ENCODE measurements at places on chromosomes 16 and 17.

GRCh38 chr16:71402007-71402406 lies 39.8 kb downstream of the TLE7 start:
- DNase-seq, result no peak

- no peak for DNase-seq
These were observed 10.5 kb upstream of the NUDT7 start for GRCh38 chr16:77711775-77712174.

DNA sequence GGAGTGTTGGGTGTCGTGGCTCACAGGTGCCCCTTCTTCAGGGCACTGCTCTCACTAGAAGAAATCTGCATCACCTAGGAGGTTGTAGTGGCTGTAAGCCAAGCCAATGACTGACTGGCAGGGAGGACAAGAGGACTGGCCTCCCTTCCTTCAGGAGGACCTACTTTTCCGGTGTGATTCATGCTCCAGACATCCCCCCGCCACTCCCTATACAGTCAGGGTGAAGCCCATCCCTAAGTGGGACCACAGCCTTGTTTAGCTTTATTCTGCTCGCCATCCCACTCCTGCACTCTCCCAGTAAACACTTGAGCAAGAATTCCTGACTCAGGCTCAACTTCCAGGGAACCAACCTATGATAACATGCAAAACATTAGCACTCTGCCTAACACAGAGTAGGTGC lies 67.0 kb downstream of the PLCG2 start:
- no peak for DNase-seq

DNA sequence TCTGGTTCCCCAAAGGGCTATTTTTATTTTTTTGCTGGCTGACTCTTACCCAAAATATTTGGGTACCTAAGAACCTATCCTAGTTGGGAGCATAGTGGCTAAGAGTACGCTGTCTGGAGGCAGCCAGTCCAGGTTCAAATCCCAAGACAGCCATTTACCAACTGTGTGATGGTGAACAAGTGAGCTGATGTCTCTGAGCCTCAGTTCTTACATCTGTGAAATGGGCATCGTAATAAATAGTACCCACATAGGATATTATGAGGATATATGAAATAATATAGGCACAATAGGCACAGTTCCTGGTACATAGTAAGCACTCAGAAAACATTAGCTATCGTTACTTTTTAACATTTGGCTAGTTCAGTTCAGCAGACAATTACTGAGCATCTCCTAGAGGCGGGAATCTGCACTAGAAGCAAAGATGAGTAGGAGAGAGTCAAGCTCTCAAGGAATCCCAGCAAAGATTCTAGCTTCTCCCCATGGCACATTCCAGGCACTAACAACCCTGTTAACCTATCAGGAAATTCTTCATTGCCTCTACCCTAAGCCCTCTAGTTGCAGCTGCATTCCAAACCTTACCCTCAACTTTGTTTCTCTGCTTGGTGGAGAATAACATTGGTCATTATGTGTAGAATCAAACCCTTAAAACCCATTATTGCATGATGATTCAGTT lies 31.6 kb downstream of the GPR139 start:
- no peak for DNase-seq

DNA sequence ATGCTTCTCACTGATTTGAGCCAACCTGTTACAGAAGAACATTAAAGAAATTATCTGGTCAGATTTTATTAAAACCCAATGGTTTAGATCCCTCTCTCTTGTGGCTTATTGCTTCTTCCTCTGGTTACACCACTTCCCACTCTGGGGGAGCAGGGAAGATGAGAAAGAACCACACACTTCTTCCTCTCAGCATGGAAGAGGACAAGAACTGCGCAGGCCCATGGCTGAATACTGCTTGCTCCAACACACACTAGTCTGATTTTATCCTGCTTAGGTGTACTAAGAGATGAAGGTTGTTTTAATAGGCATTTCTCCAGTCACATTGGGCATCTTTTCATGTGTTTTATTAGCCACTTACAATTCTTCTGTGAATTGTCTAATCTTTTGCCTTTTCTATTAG lies 27.6 kb downstream of the MAP3K3 start:
- no peak for DNase-seq

- DNase-seq, result no peak
These were observed 780.8 kb upstream of the CDH8 start for GRCh38 chr16:62816971-62817519.

Measured in GM03348 (cell line).